ENCODE measurements at places on chromosomes 12 and 14.
A peak's percentile ranks its signal among the peaks of the same experiment; 100 is the strongest.

- DNase-seq = peak; percentile 21
These were observed 279.1 kb downstream of the TTC6 start for GRCh38 chr14:37874429-37875109.

DNA sequence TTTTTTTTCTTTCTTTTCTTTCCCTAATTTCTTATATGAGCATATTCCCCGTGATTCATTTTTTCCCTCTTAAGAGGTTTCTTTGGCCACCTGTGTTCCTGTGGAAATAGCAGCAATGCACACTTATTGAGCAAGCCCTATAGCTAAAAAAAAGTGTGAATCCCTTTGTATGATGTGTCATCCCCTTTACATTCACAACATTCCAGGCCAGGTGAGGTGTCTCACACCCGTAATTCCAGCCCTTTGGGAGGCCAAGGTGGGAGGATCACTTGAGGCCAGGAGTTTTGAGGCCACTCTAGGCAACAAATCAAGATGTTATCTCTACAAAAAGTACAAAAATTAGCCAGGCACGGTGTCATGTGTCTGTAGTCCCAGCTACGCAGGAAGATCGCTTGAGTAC is 700.4 kb upstream of the TBX3 start:
- no peak for DNase-seq

DNA sequence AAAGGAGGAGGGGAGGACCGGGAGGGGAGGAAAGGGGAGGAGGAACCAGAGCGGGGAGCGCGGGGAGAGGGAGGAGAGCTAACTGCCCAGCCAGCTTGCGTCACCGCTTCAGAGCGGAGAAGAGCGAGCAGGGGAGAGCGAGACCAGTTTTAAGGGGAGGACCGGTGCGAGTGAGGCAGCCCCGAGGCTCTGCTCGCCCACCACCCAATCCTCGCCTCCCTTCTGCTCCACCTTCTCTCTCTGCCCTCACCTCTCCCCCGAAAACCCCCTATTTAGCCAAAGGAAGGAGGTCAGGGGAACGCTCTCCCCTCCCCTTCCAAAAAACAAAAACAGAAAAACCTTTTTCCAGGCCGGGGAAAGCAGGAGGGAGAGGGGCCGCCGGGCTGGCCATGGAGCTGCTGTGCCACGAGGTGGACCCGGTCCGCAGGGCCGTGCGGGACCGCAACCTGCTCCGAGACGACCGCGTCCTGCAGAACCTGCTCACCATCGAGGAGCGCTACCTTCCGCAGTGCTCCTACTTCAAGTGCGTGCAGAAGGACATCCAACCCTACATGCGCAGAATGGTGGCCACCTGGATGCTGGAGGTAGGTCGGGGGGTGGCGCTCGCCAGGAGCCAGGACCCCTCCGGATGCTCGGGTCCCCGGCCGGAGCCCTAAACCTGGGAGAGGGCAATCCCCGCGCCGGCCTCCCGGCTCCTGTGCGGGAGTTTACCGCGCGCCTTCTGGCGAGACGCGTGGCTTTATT is at the start of gene CCND2:
Gene CCND2, plus strand, starts transcription at position 111 of the 744 bp plus-strand sequence. Its CDS starts 279 bp downstream, at position 390.
- DNase-seq = peak; percentile 65

GRCh38 chr12:115672506-115673080 is 604.9 kb downstream of the MED13L start:
- DNase-seq = no peak

GRCh38 chr12:110282300-110282860 is 1.3 kb downstream of the ATP2A2 start:
- DNase-seq = no peak

- no peak for DNase-seq
These were observed 59.5 kb upstream of the RNU6-7 start for GRCh38 chr14:32142341-32142740.

DNA sequence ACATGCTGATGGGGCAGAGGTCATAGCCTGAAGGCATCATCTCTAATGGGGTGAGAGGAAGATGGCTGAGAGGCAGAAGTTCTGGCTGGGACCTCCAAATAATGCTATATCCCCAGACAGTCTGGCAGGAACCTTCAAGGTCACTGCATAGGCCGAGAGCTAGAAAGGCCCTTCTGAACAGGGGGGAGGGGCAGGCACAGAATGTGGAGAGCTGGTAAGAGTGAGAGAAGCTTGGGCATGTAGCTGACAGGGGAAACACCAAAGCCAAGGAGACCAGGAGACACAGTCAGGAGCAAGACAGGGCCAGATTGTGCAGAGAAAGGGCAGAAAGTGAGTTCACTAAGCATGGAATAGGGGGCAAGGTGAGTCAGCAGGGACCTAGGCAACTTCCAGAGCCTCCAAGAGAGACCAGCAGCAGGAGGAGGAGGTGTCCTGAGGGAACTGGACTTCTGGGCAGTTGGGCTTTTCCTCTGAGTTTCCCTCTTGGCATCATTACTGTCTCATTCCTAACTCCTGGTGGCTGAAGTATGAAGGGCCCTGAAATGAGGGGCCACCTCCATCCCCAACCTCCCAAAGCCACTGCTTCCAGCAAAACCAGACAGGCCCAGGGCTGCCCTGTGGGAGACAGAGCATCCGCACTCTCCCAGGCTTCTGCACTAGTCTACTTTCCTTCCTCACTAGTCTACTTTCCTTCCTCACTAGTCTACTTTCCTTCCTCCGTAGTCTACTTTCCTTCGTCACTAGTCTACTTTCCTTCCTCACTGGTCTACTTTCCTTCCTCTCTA is 17.1 kb downstream of the ANO2 start:
- no peak for DNase-seq

DNA sequence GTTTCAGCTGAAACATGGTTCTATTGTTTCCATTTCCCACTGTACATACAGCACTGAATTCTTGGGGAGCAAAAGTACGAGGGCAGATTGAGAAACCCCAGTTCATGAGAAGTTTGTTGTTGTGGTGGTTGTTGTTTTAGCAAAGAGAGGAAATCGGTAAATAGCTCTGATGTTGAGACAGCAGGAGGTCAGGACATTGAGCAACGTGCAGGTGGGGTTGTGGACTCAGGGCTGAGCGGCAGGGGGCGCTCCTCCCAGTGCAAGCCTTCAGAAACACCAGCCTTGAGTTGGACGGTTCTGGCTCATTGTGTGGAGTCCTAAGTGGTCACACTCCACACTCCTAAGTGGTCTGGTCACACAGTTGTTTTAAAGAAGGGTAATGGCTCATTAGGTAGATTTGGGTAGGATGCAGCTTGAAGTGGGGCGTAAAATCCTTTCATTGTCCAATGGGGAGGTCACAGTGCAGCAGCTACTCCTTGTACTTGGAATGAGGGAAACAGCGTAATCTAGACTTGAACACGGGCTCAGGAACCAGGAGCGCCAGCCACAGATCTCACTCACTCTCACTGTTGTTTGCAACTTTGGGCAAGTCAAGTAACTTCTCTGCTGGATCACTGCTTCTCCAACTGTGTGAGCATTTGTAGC is 14.5 kb upstream of the PWP1 start:
- no peak for DNase-seq

DNA sequence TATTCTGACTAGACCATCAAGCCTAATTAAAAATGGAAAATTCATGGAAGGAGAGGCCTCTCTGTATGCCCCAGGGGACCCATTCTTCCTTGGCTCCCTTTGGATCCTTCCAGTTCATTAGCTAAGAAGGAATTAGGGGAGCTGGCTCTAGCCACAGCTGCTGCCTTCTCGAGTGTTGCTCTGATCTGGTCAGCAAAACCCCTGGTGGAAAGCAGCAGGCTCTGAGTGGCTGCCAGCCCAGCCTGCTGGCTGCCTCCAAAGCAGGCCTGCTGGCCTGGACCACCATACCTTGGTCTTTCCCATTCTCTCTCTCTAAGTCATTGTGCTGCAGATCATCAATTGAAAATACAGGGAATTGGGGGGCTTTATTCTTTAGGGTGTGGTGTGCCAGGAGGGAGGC is 29.0 kb upstream of the AKAP6 start:
- DNase-seq = no peak

DNA sequence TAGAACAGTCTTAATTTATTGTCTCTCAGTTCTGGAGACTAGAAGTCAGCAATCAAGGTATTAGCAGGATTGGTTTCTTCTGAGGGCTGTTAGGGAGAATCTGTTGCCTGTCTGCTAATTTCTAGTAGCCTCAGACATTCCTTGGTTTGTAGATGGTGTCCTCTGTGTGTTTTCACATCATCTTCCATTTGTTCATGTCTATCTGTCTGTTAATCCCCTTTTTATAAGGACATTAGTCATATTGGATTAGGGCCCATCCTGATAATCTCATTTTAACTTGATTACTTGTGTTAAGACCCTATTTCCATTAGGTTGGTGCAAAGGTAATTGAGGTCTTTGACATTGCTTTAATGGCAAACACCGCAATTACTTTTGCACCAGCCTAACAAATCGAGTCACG is 34.3 kb downstream of the TBC1D15 start:
- no peak for DNase-seq

DNA sequence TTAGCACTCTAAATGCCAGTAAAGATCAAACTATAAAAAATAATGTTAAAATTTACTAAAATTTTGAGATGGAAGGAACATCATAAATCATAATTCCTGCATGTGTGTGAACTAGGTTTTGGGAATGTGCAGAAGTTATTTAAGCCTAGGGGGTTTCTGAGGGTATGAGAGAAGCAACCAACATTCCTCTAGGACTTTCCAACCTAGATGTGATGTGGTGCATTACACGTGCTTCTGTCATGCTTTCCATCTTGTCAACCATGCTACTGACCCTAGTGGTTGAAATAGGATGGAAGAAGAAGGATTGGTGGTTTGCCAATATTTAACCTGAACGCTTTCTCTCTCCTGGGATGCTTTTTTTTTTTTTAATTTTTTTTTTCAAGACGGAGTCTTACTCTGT is 209.3 kb downstream of the AEBP2 start:
- DNase-seq = no peak

GRCh38 chr12:107320929-107321631 is 227.7 kb upstream of the CRY1 start:
- DNase-seq = peak; percentile 50

Measured in stimulated activated CD8-positive, alpha-beta memory T cell treated with anti-CD3 and anti-CD28 coated beads, Interleukin-12 subunit alpha, Interleukin-12 subunit beta, amount 100 ng/mL, for 4 hours (primary cell).